ENCODE measurements at places on chromosomes 2 and 18. TPM values are rescaled to one million over a fixed set of nuclear protein-coding genes. Genes with fewer than 3 reads are reported as not detected.

The RFX8 gene
- 2.0 TPM for total RNA-seq

The ARHGEF4 gene
- not detected for total RNA-seq

The DNAJC5G gene
- not detected for total RNA-seq

The PROC gene
- total RNA-seq = not detected

The CCDC85A gene
- total RNA-seq = 15.4 TPM

The RASGRP3 gene
- total RNA-seq = 42.4 TPM

The MIB1 gene
- total RNA-seq = 76.3 TPM

The MOCOS gene
- 0.53 TPM for total RNA-seq

The CPLX4 gene
- not detected for total RNA-seq

The TUBB8B gene
- not detected for total RNA-seq

The FAM124B gene
- 125 TPM for total RNA-seq

The GLI2 gene
- 0.13 TPM for total RNA-seq

The KANSL1L gene
- 14.0 TPM for total RNA-seq

The TRPM8 gene
- not detected for total RNA-seq

The ZNF385B gene
- not detected for total RNA-seq

The C18orf32 gene
- 13.9 TPM for total RNA-seq

The ABCB11 gene
- 0.53 TPM for total RNA-seq

The AQP12A gene
- total RNA-seq = not detected

The HTRA2 gene
- 36.2 TPM for total RNA-seq

The OTOF gene
- total RNA-seq = under 0.01 TPM

The PLCD4 gene
- 0.79 TPM for total RNA-seq

The GAL3ST2 gene
- total RNA-seq = not detected

The DNAH7 gene
- 0.13 TPM for total RNA-seq

The BCL11A gene
- 0.27 TPM for total RNA-seq

The SH3RF3 gene
- total RNA-seq = 7.3 TPM

The ADD2 gene
- total RNA-seq = 7.3 TPM

The SH3BP4 gene
- total RNA-seq = 105 TPM

The LGALSL gene
- 4.7 TPM for total RNA-seq

The DSEL gene
- 14.6 TPM for total RNA-seq

The CABLES1 gene
- total RNA-seq = 19.0 TPM

The FHOD3 gene
- total RNA-seq = not detected

The PRKAG3 gene
- not detected for total RNA-seq

The XIRP2 gene
- total RNA-seq = under 0.01 TPM

The COBLL1 gene
- total RNA-seq = 30.2 TPM

The CNGA3 gene
- total RNA-seq = under 0.01 TPM

The RAPGEF4 gene
- total RNA-seq = 4.5 TPM

The GCKR gene
- 9.6 TPM for total RNA-seq

The LONRF2 gene
- total RNA-seq = under 0.01 TPM

The GKN2 gene
- not detected for total RNA-seq

The EIF2B4 gene
- 32.6 TPM for total RNA-seq

The LOXHD1 gene
- total RNA-seq = not detected

The CYB5A gene
- 36.8 TPM for total RNA-seq

The UGT1A5 gene
- total RNA-seq = not detected

The NDC80 gene
- 45.7 TPM for total RNA-seq

The KATNAL2 gene
- total RNA-seq = 3.0 TPM

The CLEC4F gene
- not detected for total RNA-seq

All from thoracic aorta endothelial cell (primary cell).